ENCODE measurements at places on chromosomes 4 and X.
A peak's percentile ranks its signal among the peaks of the same experiment; 100 is the strongest.

GRCh38 chr4:27009539-27009938 lies 148.9 kb downstream of the STIM2 start:
- DNase-seq: no peak
- no peak overlapping the region for H3K4me3 ChIP-seq
- no peaks in the 10 kb centered on the region for H3K36me3 ChIP-seq
- H3K27me3 ChIP-seq: no peaks in the 10 kb centered on the region
- H3K4me1 ChIP-seq: no peaks in the 10 kb centered on the region

DNA sequence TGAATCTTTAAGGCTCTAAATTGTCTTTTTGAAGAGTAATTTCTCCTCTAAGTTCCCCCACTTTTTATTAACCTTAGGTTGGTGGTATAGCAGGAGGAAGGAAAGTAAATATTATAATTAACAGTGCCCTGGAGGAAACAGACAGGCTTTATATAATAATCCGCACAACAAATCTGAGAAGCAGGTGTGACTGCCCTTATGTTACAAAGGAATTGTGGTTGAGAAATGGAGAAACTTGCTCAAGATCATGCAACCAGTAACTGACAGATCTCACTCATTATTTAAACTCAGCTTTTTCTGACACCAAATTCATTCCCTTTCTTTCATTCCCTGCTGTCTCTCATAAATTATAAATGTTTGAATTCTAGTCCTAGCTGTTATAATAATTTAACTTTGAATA lies 282.0 kb downstream of the PPP3CA start:
- H3K4me1 ChIP-seq: peaks cover 3% of the 10 kb centered on the region
- no peak overlapping the region for H3K4me3 ChIP-seq
- H3K36me3 ChIP-seq: no peaks in the 10 kb centered on the region
- no peaks in the 10 kb centered on the region for H3K27me3 ChIP-seq

DNA sequence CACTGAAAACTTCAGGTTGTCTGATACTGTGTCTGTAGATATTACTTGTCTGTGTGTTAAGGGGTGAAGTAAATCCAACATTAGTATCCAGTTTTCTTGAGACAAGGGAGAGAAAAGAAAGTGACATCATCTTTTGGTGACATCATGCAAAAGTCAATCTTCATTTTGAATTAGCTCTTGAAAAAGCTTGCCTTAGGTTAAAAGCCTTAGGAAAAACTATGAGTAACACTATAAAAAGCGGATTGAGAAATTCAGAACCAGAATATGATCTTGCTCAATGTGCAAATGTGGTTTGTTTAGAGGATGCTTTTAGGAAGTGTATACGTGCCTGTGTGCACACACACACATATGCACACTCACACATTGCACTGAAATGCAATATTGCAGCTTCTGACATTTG lies 345.8 kb upstream of the CASK start:
- H3K27me3 ChIP-seq: no peaks in the 10 kb centered on the region
- H3K27ac ChIP-seq: no peak overlapping the region
- H3K4me1 ChIP-seq: no peaks in the 10 kb centered on the region
- DNase-seq: no peak

- H3K27ac ChIP-seq: no peak overlapping the region
- peaks cover 5% of the 10 kb centered on the region for H3K36me3 ChIP-seq
- no peak for DNase-seq
- H3K27me3 ChIP-seq: no peaks in the 10 kb centered on the region
Observed at GRCh38 chr4:121233982-121234381, 69.9 kb upstream of the TNIP3 start.

- no peak overlapping the region for H3K27ac ChIP-seq
- DNase-seq: no peak
- H3K36me3 ChIP-seq: no peaks in the 10 kb centered on the region
- no peak overlapping the region for H3K4me3 ChIP-seq
- peaks cover 3% of the 10 kb centered on the region for H3K4me1 ChIP-seq
Observed at GRCh38 chrX:57900975-57901374, 9.3 kb downstream of the ZXDA start.

- DNase-seq: no peak
- H3K4me3 ChIP-seq: no peak overlapping the region
- no peaks in the 10 kb centered on the region for H3K36me3 ChIP-seq
- H3K4me1 ChIP-seq: no peaks in the 10 kb centered on the region
- H3K27ac ChIP-seq: no peak overlapping the region
- no peaks in the 10 kb centered on the region for H3K27me3 ChIP-seq
Observed at GRCh38 chr4:132827522-132827921, 321.6 kb upstream of the PCDH10 start.

- no peak for DNase-seq
- peaks cover 22% of the 10 kb centered on the region for H3K4me1 ChIP-seq
Observed at GRCh38 chrX:65685112-65685511, 17.7 kb downstream of the MSN start.

DNA sequence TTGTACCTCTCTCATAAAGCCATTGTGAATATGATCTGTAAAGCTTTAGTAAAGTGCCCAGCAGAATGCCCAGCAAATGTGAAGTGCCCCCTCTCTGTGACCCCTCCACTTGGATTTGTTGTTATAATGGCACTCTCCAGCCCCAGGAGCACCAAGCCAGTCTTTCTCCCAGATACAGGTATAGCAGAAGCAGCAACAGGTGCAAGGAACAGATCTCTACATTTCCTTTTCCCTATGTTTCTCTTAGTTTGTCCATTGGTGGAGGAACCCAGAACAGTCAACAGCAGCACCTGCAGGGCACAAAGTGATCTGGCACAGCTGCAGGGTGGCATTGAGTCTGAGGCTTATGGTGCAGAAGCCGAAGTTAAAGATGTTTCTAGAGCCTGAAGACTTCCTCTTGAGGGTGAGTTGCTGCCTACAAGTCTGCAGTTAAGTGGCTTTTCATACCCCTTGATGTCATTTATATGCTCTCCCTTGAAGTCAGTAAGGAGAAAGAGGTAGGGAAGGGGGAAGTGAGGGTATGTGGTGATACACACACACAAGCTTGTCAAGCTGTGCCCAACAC lies 16.1 kb upstream of the CXCL3 start:
- no peak for DNase-seq
- H3K4me1 ChIP-seq: peaks cover 23% of the 10 kb centered on the region
- H3K27ac ChIP-seq: no peak overlapping the region
- no peaks in the 10 kb centered on the region for H3K27me3 ChIP-seq
- no peaks in the 10 kb centered on the region for H3K36me3 ChIP-seq
- no peak overlapping the region for H3K4me3 ChIP-seq

- no peak for DNase-seq
- no peak overlapping the region for H3K4me3 ChIP-seq
- H3K4me1 ChIP-seq: peaks cover 56% of the 10 kb centered on the region
- H3K27ac ChIP-seq: no peak overlapping the region
Observed at GRCh38 chr4:113290666-113291065, 241.2 kb downstream of the ANK2 start.

- DNase-seq: no peak
- no peak overlapping the region for H3K27ac ChIP-seq
- no peaks in the 10 kb centered on the region for H3K4me1 ChIP-seq
- H3K4me3 ChIP-seq: no peak overlapping the region
- no peaks in the 10 kb centered on the region for H3K27me3 ChIP-seq
Observed at GRCh38 chr4:87783781-87784180, 15.6 kb upstream of the IBSP start.

DNA sequence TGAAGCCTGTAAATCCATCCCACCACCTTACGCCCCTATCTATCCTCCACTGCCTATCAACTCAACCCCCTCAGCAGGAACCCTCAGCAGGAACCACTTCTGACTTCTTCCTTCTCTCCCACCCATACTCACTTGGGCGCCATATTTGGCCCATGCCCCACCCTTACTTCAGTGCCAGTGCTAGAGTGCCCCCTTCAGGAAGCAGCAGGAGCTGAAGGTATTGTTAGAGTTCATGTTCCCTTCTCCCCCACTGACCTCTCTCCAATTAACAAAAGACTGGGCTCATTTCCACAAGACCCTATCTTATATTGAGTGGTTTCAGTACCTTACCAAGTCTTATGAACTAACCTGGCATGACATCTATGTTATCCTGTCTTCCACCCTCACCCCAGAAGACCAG lies 363.1 kb upstream of the SLIT2 start:
- peaks cover 2% of the 10 kb centered on the region for H3K36me3 ChIP-seq
- H3K4me1 ChIP-seq: no peaks in the 10 kb centered on the region
- DNase-seq: no peak
- no peaks in the 10 kb centered on the region for H3K27me3 ChIP-seq
- no peak overlapping the region for H3K27ac ChIP-seq

DNA sequence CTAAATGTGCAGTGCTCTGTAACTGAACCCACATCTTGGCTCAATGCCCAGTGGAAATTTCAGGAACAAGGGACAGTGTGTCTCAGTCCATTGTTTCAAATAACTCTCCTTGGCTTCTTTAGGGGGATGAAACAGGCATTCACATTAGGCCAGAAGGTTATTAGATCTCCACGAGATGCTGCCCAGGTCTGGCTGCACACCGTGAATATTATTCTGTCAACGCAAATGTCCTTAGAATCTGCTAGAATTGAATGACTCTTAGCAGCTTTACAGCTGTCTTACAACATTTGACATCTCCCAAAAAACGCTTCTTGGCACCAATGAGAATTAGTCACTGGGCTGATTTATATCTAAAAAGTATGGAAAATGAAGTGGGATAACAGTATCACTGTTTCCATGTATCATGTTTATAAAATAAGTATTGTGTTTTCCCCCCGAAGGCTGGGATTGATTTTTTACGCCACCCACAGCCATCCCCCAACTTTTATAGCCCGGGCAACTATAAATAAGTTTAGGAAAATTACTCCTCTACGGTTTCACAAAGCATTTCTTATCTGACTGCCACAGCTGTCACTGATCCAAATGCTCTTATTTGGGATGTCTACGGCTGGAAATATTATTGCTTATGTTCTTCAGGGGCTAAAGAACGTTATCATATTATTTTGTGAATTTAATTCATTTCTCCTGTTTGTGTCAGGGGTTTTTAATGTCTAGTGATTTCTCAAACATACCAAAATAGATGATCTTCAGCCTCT lies 559.7 kb upstream of the FAT1 start:
- no peak overlapping the region for H3K4me3 ChIP-seq
- H3K36me3 ChIP-seq: no peaks in the 10 kb centered on the region
- H3K27me3 ChIP-seq: no peaks in the 10 kb centered on the region
- no peaks in the 10 kb centered on the region for H3K4me1 ChIP-seq
- no peak for DNase-seq

DNA sequence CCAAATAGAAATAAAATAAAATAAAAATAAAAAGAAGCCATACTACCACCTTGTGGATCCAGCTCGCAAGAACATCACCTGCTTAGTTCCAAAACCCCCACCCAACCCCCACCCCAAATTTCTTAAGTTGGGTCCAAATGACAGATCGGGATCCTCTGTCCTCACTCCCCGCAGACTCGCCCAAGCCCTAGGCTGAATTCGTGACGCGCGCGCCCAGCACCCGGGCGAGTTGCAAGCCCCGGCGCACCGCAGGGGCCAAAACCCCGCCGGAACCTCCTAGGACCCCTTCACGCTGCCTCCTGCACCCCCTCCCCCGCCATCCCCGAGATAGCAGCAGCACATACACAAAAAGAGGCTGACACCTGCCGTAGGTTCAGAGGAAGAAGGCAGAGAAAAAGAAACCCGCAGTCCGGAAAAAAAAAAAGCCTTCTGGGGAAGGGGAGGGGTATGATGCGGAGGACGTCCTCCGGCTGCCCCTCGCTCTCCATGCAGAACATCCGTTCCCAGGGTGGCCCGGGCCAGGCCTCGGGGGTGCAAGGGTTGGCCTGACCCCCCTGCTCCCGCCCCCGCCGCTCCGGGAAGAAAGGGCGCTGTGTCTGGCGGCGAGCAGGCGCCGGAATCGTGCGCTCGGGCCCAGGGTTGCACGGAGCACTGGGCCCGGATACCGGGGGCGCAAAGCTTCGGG lies 2.6 kb downstream of the NLGN4X start:
- peak overlapping the region; percentile 92 for H3K4me3 ChIP-seq
- H3K27me3 ChIP-seq: peaks cover 2% of the 10 kb centered on the region
- H3K36me3 ChIP-seq: no peaks in the 10 kb centered on the region
- peak; percentile 45 for DNase-seq
- peak overlapping the region; percentile 23 for H3K27ac ChIP-seq
- peaks cover 43% of the 10 kb centered on the region for H3K4me1 ChIP-seq

- H3K4me1 ChIP-seq: no peaks in the 10 kb centered on the region
- DNase-seq: no peak
- peaks cover 11% of the 10 kb centered on the region for H3K36me3 ChIP-seq
- no peak overlapping the region for H3K4me3 ChIP-seq
- no peak overlapping the region for H3K27ac ChIP-seq
Observed at GRCh38 chr4:144589512-144589911, 56.4 kb upstream of the HHIP start.

- H3K27me3 ChIP-seq: peaks cover 48% of the 10 kb centered on the region
- peaks cover 13% of the 10 kb centered on the region for H3K36me3 ChIP-seq
- no peak overlapping the region for H3K27ac ChIP-seq
- H3K4me1 ChIP-seq: no peaks in the 10 kb centered on the region
- DNase-seq: no peak
Observed at GRCh38 chr4:4820261-4820660, 39.2 kb upstream of the MSX1 start.

- peaks cover 8% of the 10 kb centered on the region for H3K4me1 ChIP-seq
- no peak overlapping the region for H3K4me3 ChIP-seq
- no peaks in the 10 kb centered on the region for H3K27me3 ChIP-seq
- no peak overlapping the region for H3K27ac ChIP-seq
- H3K36me3 ChIP-seq: peaks cover 17% of the 10 kb centered on the region
- DNase-seq: no peak
Observed at GRCh38 chrX:38960137-38960536, 158.9 kb downstream of the MID1IP1 start.

- DNase-seq: no peak
- peaks cover 19% of the 10 kb centered on the region for H3K4me1 ChIP-seq
- H3K27me3 ChIP-seq: no peaks in the 10 kb centered on the region
- no peak overlapping the region for H3K4me3 ChIP-seq
- H3K27ac ChIP-seq: no peak overlapping the region
Observed at GRCh38 chrX:51420610-51421009, 75.8 kb downstream of the NUDT11 start.

GRCh38 chr4:140298001-140298400 lies 75.4 kb upstream of the SCOC start:
- H3K4me1 ChIP-seq: peaks cover 20% of the 10 kb centered on the region
- no peak for DNase-seq
- peaks cover 2% of the 10 kb centered on the region for H3K27me3 ChIP-seq
- no peaks in the 10 kb centered on the region for H3K36me3 ChIP-seq
- H3K27ac ChIP-seq: no peak overlapping the region

- no peak overlapping the region for H3K4me3 ChIP-seq
- DNase-seq: no peak
- H3K36me3 ChIP-seq: peaks cover 12% of the 10 kb centered on the region
- H3K27ac ChIP-seq: peak overlapping the region; percentile 29
- peaks cover 22% of the 10 kb centered on the region for H3K4me1 ChIP-seq
Observed at GRCh38 chr4:48499551-48500066, 9.6 kb downstream of the ZAR1 start.

GRCh38 chr4:38866973-38867477 lies 581 bp upstream of the FAM114A1 start:
- peaks cover 5% of the 10 kb centered on the region for H3K27me3 ChIP-seq
- no peaks in the 10 kb centered on the region for H3K36me3 ChIP-seq
- no peak for DNase-seq

DNA sequence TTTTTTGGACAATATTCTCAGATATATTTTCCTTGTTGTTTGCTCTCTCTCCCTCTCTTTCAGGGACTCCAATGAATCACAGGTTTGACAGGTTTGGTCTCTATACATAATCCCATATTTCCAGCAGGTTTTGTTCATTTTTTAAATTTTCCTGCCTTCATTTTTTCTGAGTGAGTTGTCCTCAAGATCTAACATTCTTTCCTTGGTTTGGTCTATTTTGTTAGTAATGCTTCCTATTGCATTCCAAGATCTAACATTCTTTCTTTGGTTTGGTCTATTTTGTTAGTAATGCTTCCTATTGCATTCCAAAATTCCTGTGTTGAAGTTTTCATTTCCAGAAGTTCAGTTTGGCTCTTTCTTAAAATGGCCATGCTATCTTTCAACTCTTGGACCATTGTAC lies 45.3 kb upstream of the ZMAT1 start:
- peaks cover 9% of the 10 kb centered on the region for H3K4me1 ChIP-seq
- no peak overlapping the region for H3K27ac ChIP-seq
- H3K36me3 ChIP-seq: peaks cover 14% of the 10 kb centered on the region
